ENCODE measurements at places on chromosomes 5 and 9. TPM values are rescaled to one million over a fixed set of nuclear protein-coding genes. Genes with fewer than 3 reads are reported as not detected.

Gene STXBP1
- 32.2 TPM for polyA plus RNA-seq

Gene PCDHB11
- polyA plus RNA-seq: 1.1 TPM

Gene ADAMTSL2
- polyA plus RNA-seq: 0.69 TPM

Gene DNM1
- 49.0 TPM for polyA plus RNA-seq

Gene TLX3
- not detected for polyA plus RNA-seq

Gene PLEKHG4B
- polyA plus RNA-seq: 2.0 TPM
